Putamen (tissue), 1 donor: ENCODE measurements at places on chromosomes 4 and X.
A peak's percentile ranks its signal among the peaks of the same experiment; 100 is the strongest.

GRCh38 chr4:33841120-33841519, 2403.2 kb downstream of the ARAP2 start:
- no peak for DNase-seq

DNA sequence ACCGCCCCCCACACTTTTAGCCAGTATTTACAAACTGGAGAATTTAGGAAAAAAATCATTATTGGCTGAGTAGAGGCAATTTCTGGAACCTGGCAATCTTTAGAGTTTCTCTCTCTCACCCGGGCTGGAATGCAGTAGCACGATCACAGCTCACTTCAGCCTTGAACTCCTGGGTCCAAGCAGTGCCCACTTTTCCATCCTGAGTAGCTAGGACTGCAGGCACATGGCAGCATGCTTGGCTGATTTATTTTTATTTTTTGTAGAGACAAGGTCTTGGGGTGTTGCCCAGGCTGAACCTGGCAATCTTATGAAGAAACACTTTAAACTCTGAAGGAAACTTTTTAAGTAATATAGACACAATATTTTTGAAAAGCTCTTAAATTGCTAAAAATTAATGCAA, 120.1 kb downstream of the AFF1 start:
- no peak for DNase-seq

DNA sequence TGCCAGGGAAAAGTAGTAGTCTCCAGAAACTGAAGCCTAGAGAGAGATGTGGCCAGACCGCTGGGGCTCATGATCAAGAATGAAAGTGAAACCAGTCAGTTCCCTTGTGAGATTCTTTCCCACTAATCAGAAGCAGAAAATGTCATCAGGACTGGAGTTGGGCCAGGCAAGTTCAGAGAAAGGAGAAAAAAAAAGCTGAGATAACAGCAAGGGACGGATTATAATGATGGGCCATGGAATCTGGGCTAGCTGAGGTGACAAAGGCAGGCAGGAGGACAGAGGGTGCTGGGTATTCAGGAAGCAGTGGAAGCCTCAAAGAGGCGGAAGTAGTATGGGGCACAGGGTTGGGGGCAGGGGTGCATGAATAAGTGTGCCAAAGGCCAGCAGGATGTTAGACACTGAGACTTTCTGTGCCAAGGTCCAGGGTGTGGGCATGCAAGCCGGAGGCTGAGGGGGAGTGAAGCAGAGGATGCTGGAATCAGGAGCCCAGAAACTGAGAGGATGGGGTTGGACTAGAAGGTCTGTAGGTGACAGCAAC, 2.5 kb downstream of the CXorf38 start:
- DNase-seq = peak; percentile 29

DNA sequence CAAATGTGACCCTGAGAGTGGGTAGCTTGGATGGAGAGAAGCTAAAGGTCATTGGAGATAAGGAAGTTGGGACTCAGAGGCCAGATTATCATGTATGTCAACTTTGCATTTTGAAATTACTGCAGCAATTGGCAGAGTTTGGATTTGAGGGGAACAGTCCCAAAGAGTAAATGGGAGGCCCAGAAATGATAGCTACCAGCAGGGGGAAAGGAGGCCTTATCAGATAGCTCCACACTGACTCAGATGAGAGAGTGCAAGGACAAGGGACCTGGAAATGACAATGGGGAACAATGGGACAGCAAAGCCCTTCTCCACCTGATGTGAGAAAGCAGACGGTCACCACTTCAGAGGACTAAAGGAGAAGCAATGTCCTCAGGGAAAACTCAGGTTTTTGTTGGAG, 201.5 kb upstream of the JADE1 start:
- DNase-seq = no peak

- DNase-seq = no peak
Measured at GRCh38 chr4:147854154-147854553, 122.3 kb downstream of the ARHGAP10 start.

DNA sequence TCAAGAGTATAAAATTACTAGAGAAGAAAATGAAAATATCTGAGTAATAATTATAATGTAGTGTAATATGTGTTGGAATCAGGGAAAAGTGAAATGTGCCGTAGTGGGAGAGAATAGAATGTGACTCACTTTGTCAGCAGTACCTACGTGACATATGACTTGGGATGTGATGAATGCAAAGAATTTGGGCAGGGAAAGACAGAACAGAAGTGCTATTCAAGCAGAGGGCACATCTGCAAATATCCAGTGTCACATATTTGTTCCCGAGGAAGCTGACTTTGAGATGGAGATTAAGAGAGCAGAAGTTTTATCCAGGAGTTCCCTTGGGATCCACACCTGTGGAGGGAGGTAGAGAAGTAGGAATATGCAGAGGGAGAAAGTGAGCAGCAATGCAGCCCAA, 69.3 kb upstream of the HS3ST1 start:
- DNase-seq = no peak

DNA sequence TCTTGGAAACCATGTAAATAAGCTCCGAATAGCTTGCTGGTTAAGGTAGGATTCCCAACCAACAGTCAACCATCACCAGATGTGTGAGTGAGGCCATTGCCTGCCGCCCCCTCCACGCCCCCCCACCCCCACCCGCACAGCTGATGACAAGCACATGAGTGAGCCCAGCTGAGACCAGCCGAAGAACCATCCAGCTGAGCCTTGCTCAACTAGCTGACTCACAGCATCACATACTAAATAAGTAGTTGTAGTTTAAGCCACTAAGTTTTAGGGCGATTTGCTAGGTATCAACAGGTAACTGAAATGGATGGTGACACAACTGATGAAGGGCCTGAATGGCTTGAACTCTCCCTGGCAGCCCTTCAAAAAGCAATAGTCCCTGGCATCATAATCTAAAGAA, 1.6 kb upstream of the CCDC149 start:
- no peak for DNase-seq

GRCh38 chrX:35841872-35842271, 43.7 kb downstream of the MAGEB16 start:
- no peak for DNase-seq

DNA sequence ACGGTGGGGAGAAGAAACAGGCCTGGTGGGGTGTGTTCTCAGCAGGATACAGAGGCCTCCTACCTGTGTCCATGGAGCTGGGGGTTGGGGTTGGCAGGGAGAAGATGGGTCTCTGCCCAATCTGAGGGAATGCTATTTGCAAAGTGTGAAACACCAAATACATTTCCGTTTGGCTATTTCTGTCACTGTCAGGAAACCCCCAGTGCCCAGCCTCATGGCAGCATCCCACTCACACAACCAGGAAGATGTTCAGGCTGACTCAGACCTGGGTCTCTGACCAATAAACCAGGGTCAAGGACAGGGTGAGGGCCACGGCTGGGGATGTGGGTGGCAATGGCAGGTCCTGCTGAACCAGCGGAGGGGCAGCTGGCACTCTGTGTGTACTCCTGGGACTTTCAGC, 41.3 kb downstream of the BCOR start:
- DNase-seq = no peak

GRCh38 chrX:19070555-19070994, 51.7 kb downstream of the ADGRG2 start:
- DNase-seq = no peak

DNA sequence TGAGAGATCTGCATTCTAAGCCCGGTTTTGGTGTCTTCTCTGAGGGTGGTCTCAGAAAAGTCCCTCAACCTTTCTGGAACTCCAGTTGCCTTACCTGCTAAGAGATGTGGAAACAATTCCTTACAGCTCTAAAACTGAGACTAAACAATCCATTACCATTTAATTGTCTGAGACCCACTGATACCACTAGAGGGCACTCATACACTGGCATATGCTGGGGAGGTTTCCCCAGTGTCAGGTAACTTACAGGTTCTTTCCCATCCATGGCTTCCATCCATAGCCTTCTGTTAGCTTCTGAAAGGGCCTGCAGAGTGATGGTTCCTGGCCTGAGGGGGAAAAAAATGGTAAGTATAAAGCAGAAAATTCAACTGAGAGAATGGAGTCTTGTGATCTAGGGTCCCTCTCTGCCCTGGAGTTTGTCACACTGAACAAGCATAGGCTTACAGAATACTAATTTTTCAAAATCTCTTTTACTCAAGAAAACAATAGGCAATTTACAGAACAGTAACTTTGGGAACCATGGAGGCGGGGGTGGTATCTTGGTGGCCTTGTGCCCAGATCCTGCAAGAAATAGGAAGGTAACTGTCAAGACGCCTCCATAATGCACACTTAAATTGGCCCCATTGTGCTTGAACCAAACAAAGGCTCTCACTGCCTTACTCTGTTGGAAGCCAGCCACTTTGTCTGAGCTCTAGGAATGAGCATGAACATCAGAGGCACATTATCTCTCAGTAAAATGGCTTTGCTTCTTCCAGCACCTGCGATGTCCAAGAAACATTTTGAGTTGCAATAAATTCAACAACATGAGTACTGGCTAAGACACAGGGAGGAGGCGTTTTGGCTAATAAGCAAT, 236.1 kb downstream of the OPHN1 start:
- peak; percentile 51 for DNase-seq

- no peak for DNase-seq
Measured at GRCh38 chr4:165367040-165367439, 11.8 kb upstream of the CPE start.

DNA sequence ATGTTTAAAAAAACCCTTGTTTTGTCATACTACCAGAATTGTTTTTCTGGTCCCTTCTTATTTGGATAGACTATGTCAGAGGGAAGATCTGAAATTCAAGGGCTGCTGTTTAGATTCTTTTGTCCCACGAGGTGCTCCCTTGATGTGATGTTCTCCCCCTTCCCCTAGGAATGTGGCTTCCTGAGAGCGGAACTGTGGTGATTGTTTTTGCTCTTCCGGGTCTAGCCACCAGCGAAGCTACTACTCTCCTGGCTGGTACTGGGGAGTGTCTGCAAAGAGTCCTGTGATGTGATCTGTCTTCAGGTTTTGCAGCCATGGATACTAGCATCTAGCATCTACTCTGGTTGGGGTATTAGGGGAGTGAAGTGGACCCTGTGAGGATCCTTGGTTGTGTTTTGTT, 271.1 kb downstream of the DCAF12L2 start:
- DNase-seq = no peak

DNA sequence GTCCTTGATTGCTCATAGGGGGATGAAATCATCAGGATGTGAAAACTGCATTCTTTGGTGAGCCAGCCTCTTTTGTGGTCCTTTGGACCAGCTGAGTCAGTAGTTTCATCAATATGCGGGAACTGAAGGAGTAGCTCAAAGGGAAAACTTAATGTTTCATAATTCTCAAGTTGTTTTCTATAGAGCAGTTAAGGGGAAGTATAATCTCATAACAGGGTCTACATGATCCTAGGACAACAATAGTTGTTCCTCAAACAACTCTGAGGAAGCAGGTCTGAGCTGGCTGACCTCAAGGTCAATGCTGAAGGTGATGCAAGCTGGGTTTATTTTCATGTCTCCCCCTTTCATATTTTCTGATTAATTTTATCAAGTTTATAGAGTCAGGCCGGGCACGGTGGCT, 36.1 kb upstream of the IRF2 start:
- no peak for DNase-seq

- no peak for DNase-seq
Measured at GRCh38 chr4:106851726-106852125, 184.4 kb downstream of the DKK2 start.

- no peak for DNase-seq
Measured at GRCh38 chr4:163048447-163048846, 118.2 kb downstream of the NAF1 start.

DNA sequence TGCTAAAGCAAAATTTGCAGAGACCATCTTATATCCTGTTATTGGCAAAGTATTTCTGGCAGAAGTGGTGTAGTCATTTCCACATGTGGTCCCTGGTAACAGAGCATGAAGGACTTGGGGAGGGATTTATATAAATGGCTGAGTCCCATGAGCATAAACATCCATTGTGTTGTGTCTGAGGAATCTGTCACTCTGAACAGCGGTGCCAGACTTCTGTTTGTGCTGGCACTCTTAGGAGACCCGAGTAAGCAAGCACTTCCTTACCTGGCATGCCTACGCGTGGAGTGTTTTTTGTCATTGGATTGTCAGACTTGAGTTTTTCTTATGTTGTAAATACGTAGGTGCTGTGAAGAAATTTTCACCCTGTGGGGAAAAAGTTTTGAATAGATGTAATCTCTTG, 285.9 kb downstream of the ARHGAP10 start:
- DNase-seq = no peak

- DNase-seq = no peak
Measured at GRCh38 chr4:143406523-143406922, 69.8 kb downstream of the GAB1 start.

DNA sequence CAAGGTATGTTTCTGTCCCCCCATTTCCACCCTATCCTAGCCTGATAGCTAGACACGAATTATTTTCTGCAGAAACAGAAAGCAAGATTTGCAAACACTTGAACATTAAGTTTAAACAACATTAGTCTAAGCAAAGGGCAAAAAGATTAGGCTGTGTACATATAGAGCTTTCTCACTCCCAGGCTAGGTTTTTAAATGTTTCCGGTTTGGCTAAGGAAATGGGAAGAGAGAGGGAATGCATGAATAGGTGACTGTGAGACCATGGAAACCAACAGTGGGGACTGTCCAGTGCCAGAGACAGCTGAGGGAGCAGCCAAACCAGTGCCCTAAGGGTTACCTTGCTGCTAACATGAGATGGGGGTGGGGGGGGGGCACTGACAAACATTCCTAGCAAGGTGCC, 242.7 kb downstream of the SCFD2 start:
- no peak for DNase-seq

GRCh38 chr4:94558392-94558904, 106.7 kb downstream of the PDLIM5 start:
- DNase-seq = no peak
